ENCODE measurements at places on chromosomes 2 and 18.

- DNase-seq, result no peak
These were observed 42.1 kb upstream of the SNED1 start for GRCh38 chr2:240956171-240956934.

DNA sequence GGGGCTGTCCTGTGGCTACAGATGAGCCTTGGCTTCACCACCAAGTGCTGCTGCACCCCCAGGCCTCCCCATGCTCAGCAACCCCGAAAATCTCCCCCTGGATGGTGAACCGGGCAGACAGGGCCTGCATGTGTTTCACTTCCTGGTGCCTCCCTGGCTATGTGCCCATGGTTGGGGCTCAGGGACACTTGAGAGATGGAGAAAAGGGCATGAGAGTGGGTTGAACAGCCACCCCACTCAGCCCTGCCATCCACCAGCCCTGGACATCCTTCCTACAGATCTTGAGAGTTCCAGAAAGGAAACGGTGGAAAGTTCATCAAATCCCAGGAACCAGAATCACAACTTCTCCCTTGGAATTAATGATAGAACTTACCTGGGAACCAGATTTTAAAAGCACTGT lies 74.7 kb upstream of the TEX51 start:
- DNase-seq, result no peak

GRCh38 chr2:203909261-203909967 lies 27.1 kb upstream of the ICOS start:
- DNase-seq, result no peak

GRCh38 chr2:187475499-187476248 lies 27.6 kb upstream of the CALCRL start:
- DNase-seq, result no peak

DNA sequence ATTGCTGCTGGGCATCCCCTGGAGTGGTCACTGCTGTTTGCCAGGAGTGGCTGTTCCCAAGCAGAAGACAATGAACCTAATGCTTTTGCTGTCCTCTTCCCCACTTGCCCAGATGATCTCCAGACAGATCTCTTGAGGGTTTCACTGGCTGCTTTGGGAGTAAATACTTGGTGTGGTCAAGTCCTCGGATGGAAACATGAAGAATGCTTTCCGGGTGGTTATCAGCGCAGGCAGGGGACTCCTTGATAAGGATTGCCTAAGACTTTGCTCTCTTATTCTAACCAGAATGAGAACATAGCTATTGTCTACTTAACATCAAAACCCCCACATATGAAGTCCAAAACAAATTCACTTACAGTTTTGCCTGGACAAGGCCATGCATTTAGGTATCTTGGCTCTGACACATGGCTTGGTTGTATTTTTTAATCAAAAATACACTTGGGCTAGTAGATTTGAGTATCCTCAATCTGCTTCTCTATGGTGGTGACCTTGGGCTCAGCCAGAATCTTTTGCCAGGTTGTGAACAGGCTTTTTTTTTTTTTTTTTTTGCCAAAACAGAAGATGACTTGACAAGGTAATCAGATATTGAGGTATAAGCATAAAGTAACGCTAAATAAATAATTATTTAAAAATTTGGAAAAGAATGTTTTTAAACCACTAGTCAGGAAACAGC lies 34.8 kb upstream of the MYO3B start:
- no peak for DNase-seq

- DNase-seq, result no peak
These were observed 671.6 kb downstream of the PLCL1 start for GRCh38 chr2:198476007-198476406.

GRCh38 chr2:85699325-85699724 lies 5.2 kb downstream of the GNLY start:
- no peak for DNase-seq

DNA sequence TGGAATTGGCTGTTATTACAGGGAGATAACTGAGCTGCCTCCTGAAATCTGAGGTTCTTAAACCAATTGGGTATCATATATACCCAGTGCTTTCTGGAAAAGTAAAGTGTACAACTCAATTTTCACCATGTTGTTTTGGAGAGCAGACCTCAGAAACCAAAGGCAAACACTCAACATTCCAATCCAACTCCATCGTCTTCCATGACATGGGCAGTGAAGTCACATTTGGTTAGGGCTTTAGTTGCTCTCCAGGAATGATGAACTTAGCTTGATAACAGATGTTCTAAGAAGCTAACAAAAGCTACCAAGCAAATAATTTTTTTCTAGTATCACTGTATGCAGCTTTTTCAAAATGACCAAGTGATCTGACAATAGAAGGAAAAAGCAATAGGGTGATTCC lies 107.0 kb upstream of the SLC35G4 start:
- DNase-seq, result no peak

DNA sequence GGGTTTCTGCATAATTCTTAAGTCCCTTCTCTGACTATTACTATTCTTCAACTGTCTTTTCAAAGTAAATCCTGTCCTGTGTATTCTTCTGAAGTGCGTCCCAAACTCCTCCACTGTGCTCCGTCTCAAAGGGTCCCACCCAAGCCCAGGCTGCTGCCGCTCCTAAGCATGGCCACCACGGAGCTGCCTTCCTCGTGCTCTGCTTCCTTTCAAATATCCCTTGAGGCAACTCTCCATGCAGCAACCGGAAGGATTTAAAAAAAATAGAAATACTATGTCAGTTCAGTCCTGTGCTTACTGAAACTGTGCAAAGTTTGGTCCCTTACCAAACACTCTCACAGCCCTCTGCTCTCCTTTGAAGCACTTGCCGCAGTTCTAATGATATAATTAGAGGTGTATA lies 116.1 kb downstream of the NOL10 start:
- DNase-seq, result no peak

DNA sequence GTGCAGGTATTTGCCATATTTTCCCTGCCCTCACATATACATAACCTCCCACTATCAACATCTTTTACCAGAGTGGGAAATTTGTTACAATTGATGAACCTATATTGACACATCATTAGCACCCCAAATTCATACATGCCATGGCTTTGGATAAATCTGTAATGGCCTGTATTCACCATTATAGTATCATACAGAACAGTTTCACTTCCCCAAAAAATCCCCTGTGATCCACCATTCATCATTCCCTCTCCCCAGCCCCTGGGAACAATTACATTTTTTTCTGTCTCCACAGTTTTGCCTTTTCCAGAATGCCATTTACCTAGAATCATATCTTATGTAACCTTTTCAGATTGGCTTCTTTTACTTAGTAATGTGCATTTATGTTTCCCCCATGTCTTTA lies 494.5 kb downstream of the RNF144A start:
- no peak for DNase-seq

GRCh38 chr2:200306931-200307723 lies 634 bp downstream of the SPATS2L start:
- DNase-seq, result peak; percentile 78

DNA sequence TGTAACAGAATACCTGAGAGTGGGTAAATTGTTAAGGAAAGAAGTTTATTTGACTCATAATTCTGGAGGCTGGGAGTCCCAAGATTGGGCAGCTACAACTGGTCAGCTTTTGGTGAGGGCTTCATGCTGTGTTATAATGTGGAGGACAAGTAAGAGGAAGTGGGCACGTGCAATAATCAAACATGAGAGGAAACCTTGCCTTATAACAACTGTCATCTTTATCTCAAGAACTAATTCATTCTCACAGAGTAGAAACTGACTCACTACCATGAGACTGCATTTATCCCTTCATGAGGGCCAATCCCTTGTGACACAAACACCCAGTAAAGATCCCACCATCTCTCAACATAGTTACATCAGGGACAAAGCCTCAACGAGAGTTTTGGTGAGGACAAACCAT lies 318.1 kb upstream of the NT5C1B start:
- DNase-seq, result no peak

DNA sequence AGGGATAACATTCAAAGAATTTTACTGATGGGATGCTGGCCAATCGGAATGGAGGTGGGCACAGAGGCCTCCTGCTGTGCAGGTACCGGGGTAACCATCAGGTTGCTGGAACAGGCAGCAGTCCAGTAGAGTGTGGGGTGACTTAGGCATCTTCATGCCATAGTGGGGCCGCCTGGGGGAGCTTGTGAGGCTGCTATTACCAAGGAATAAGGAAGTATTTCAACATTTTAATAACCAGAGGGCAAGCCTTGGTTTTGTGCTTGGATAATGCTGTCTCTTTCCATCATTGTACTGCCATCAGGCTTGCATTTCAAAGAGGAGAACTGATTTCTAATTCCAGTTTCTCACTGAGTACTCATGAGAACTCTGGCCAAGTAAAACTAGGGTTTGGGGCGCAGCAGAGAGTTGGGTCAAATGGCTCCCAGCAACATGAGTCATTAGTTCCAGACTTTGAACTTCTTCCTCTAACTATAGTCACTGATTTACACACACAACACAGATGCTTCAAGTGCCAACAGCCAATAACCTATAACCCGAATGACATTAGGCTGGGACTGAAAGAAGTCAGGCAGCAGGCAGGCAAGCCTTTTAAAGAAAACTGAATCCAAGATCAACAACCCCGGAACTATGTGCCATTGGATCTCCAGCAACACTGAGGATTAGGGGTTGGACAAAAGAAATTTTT lies 56.1 kb upstream of the FHL2 start:
- no peak for DNase-seq

DNA sequence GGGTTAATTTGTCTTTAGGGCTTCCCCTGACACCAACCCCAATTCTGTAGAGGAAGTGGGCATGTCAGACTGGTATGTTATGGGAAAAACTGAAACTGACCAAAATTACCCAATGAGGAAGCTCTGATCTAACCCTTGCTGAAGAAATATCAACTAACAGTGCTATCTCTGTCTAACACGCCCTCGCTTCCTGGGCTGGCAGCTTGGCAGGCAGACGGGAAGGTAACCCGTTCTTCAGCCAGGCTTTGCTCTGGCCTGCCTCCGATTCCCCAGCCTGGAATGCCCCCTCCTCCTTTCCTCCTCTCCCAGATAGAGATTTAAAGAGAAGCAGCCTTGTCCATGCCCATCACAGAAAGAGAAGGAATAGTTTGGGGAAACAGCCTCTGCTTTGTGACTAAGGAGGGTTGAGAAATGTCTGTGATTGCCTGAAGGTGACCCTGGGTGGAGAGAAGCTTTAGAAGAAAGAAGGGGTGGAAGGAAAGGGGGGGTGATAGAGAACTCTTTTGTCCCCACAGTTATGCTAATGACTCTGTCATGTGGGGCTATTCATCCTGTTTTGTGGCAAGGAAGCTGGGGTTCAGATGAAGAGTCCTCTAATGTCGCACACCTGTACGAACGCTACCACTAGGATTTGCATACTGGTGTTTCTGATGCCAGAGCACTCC lies 15.4 kb downstream of the HK2 start:
- no peak for DNase-seq

DNA sequence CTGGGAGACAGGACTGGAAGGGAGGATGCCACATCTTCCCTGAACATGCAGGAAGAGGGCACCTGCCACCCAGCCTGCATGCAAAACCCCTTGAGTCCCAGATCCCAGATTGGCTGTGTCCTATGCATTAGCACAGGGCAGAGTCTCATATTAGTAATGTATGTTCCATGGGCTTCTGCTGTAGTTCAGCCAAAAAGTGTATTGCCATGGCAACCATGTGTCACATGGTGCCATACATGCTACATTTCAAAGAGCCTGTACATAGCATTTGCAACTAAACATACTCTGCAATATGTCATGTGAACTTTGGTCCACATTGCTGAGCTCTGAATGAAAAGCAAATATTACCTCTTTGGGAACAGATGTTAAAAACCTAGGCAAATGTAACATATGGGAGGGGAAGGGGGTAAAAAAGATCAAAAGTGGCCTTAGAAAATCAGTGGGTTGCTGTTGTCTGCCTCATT lies 78.4 kb downstream of the DPP4 start:
- peak; percentile 19 for DNase-seq
